ENCODE measurements at places on chromosomes 2 and 18. TPM values are rescaled to one million over a fixed set of nuclear protein-coding genes. Genes with fewer than 3 reads are reported as not detected.

- DNase-seq = no peak
- H3K4me1 ChIP-seq = peaks cover 11% of the 10 kb centered on the region
- no peak overlapping the region for H3K4me3 ChIP-seq
- no peak overlapping the region for H3K27ac ChIP-seq
- H3K36me3 ChIP-seq = no peaks in the 10 kb centered on the region
These were observed 170.3 kb downstream of the HDAC4 start for GRCh38 chr2:239230318-239231052.

- H3K4me3 ChIP-seq = no peak overlapping the region
- peaks cover 8% of the 10 kb centered on the region for H3K36me3 ChIP-seq
- no peaks in the 10 kb centered on the region for H3K27me3 ChIP-seq
- H3K27ac ChIP-seq = no peak overlapping the region
- DNase-seq = no peak
- H3K4me1 ChIP-seq = no peaks in the 10 kb centered on the region
These were observed 44.3 kb downstream of the FEZ2 start for GRCh38 chr2:36553683-36554082.

- H3K27ac ChIP-seq = peak overlapping the region; percentile 89
- no peaks in the 10 kb centered on the region for H3K27me3 ChIP-seq
- H3K4me1 ChIP-seq = peaks cover 14% of the 10 kb centered on the region
- no peak for DNase-seq
These were observed 58.5 kb downstream of the HS1BP3 start for GRCh38 chr2:20592106-20593071.

DNA sequence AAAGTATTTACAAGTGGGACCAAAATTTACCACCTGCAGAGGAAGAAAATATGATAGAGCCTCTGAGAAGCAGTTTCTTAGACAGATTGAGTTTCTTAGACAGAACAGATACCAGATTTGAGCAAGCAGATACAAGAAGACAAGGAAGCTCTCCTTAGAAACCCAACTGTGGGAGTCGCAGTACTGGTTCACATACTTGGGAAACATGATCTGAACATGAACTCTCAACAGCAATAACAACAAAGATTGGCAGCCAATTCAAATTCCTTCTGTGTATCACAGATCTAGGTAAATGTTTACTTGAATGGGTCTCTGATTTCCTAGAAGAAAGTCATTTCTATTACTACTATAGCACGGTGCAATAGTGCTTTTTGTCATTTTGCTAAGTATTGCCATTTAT, 82.1 kb downstream of the OLA1 start:
- peaks cover 27% of the 10 kb centered on the region for H3K36me3 ChIP-seq
- no peak for DNase-seq

DNA sequence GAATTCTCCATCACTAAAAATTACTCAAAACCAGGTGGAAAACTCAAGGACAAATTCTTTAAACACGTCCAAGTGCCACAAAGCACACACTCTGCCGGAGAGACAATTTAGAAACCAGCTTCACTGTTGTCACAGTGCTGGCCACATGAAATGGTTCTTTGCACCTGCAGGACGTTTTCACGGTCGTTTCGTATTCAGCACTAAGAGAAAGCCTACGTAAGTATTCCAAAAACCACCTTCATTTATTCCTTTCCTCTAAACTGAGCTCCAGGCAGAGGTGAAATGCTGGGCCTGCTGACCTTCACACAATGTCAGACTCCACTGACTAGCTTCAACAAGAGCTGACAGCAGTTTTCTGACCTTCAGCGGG, 680 bp downstream of the ATP5F1A start:
- H3K4me1 ChIP-seq = peaks cover 12% of the 10 kb centered on the region
- H3K27ac ChIP-seq = peak overlapping the region; percentile 100
- no peaks in the 10 kb centered on the region for H3K27me3 ChIP-seq
- DNase-seq = no peak
- peaks cover 6% of the 10 kb centered on the region for H3K36me3 ChIP-seq

GRCh38 chr2:99524056-99524455, 34.2 kb upstream of the REV1 start:
- no peaks in the 10 kb centered on the region for H3K27me3 ChIP-seq
- no peaks in the 10 kb centered on the region for H3K4me1 ChIP-seq
- no peak for DNase-seq
- H3K4me3 ChIP-seq = no peak overlapping the region

DNA sequence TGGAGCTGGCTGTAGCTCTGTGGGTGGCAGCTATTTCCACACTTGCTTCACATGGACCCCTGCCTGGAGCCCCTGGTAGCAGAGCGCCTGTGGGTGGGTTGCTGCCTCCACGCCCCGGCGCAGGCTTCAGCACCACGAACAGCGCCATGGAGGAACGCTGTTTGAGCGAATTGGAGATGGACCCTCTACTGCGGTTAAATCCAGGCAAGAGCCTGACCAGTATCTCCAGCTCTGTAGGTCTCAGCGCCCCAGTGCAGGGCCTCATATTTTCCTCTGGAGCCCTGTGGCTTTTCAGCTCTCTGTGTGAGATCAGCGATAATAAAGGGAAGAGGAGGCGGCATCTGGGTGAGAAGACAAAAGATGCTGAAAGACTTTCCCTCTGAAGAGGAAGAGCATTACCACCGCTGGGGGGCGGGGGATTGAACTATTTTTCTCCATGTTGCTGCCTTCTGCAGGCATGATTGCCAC, 12.0 kb downstream of the ONECUT2 start:
- no peaks in the 10 kb centered on the region for H3K27me3 ChIP-seq
- peak overlapping the region; percentile 14 for H3K4me3 ChIP-seq
- peak overlapping the region; percentile 67 for H3K27ac ChIP-seq
- peak; percentile 84 for DNase-seq

GRCh38 chr2:61266632-61267505, 104.9 kb downstream of the C2orf74 start:
- H3K36me3 ChIP-seq = peaks cover 31% of the 10 kb centered on the region
- H3K27ac ChIP-seq = peak overlapping the region; percentile 78
- DNase-seq = no peak
- no peaks in the 10 kb centered on the region for H3K27me3 ChIP-seq

- H3K27me3 ChIP-seq = no peaks in the 10 kb centered on the region
- H3K4me3 ChIP-seq = no peak overlapping the region
- H3K36me3 ChIP-seq = no peaks in the 10 kb centered on the region
- no peak overlapping the region for H3K27ac ChIP-seq
- H3K4me1 ChIP-seq = no peaks in the 10 kb centered on the region
- DNase-seq = no peak
These were observed 2082.3 kb upstream of the CELF4 start for GRCh38 chr18:39647627-39648534.

- no peaks in the 10 kb centered on the region for H3K27me3 ChIP-seq
- DNase-seq = no peak
- no peaks in the 10 kb centered on the region for H3K4me1 ChIP-seq
These were observed 41.3 kb upstream of the PCBP1 start for GRCh38 chr2:70045932-70046331.

DNA sequence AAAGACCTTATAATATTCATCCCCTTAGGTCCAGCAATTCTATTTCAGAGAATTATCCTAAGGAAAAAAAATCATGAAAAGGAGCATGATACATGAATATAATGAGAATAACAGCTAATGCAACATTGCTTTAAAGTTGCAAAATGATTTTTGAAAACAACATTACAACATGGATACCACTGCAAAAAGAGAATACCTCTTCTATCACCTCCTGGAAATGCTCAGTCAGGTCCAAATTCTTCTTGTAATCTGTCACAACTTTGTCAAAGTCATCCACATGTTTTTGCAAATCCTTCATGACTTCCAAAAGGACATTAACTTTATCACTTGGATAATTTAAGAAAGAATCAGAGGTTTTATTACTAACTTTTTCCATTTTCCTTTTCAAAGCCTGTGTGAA, 47.9 kb upstream of the TTN start:
- DNase-seq = no peak
- H3K27ac ChIP-seq = no peak overlapping the region
- H3K4me1 ChIP-seq = peaks cover 9% of the 10 kb centered on the region
- H3K36me3 ChIP-seq = peaks cover 3% of the 10 kb centered on the region

- H3K27me3 ChIP-seq = no peaks in the 10 kb centered on the region
- H3K27ac ChIP-seq = no peak overlapping the region
- H3K4me3 ChIP-seq = no peak overlapping the region
- no peaks in the 10 kb centered on the region for H3K36me3 ChIP-seq
- no peak for DNase-seq
- no peaks in the 10 kb centered on the region for H3K4me1 ChIP-seq
These were observed 845.3 kb upstream of the GCFC2 start for GRCh38 chr2:76556018-76556417.

DNA sequence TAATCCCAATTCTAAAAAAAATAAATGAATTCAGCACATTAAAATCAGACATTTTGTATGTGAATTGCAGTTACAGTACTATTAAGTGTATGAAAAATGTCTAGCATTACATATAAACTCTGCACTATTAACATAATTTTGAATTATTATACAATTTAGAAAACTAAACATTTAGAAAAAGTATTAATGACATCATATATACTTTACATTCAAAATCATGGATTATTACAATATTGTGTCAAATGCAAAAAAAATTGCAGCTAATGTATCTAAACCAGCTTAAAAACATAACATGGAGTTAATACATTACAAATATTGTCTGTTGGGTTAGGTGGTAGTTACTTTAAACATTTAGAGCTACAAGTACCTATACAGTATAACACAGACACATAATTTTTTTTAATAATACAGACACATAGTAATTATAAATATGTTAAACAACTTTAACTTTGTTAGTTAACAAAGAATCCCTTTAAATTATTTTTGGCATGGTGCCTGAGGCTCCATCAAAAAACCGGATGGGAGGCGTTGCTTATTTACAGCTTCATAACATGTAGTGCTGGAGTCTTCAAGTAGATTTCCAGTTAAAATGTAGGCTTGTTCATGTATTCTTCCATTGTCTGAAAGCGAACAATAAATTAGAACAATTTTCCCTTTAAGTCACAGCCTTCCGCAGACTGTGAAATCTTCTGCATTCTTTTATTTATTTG, 79.1 kb downstream of the AP1S3 start:
- DNase-seq = no peak
- H3K4me3 ChIP-seq = no peak overlapping the region
- H3K27ac ChIP-seq = no peak overlapping the region
- peaks cover 14% of the 10 kb centered on the region for H3K4me1 ChIP-seq

GRCh38 chr2:49032936-49033335, 121.4 kb downstream of the FSHR start:
- no peak overlapping the region for H3K4me3 ChIP-seq
- H3K27me3 ChIP-seq = no peaks in the 10 kb centered on the region
- no peaks in the 10 kb centered on the region for H3K36me3 ChIP-seq
- no peak for DNase-seq
- H3K27ac ChIP-seq = no peak overlapping the region
- H3K4me1 ChIP-seq = peaks cover 15% of the 10 kb centered on the region

NAT8 gene
- total RNA-seq = not detected

ORC4 gene
- total RNA-seq = 77.3 TPM

PLGLB1 gene
- 8.6 TPM for total RNA-seq

NXPH2 gene
- 5.3 TPM for total RNA-seq

CYS1 gene
- 2.5 TPM for total RNA-seq

OSR1 gene
- 10.3 TPM for total RNA-seq
